Stimulated activated CD4-positive, alpha-beta T cell treated with anti-CD3 and anti-CD28 coated beads, Interleukin-1b, Interleukin-23, amount 100 ng/mL, for 1 hour (primary cell): ENCODE measurements at places on chromosomes 7 and 10.

DNA sequence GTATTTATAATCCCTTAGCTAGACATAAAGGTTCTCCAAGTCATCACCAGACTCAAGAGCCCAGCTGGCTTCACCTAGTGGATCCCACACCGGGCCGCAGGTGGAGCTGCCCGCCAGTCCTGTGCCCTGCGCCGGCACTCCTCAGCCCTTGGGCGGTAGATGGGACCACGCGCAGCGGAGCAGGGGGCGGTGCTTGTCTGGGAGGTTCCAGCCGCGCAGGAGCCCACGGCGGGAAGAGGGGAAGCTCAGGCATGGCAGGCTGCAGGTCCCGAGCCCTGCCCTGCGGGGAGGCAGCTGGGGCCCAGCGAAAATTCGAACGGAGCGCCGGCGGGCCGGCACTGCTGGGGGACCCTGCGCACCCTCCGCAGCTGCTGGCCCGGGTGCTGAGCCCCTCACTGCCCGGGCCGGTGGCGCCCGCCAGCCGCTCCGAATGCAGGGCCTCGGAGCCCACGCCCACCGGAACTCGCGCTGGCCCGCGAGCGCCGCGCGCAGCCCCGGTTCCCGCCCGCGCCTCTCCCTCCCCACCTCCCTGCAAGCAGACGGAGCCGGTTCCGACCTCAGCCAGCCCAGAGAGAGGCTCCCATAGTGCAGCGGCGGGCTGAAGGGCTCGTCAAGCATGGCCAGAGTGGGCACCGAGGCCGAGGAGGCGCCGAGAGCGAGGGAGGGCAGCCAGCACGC is 675.6 kb downstream of the REEP3 start:
- no peak for DNase-seq

DNA sequence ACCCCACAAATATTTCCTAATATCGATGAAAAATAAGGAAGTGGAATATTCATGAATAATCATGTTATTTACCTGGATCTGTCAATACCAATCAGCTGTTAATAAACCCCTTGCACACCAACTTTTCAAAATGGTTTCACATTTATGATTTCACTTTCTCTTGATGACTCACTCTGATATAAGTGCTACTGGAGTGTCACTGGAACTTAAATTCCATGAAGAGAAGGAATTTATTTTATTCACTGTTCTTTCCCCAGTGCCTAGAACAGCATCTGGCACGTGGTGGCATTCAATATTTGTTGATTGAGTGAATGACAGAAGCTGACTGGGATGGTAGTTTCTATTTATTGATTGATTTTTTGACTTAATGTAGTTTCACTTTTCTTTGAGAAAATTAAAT is 3.5 kb upstream of the ENO4 start:
- DNase-seq = no peak

DNA sequence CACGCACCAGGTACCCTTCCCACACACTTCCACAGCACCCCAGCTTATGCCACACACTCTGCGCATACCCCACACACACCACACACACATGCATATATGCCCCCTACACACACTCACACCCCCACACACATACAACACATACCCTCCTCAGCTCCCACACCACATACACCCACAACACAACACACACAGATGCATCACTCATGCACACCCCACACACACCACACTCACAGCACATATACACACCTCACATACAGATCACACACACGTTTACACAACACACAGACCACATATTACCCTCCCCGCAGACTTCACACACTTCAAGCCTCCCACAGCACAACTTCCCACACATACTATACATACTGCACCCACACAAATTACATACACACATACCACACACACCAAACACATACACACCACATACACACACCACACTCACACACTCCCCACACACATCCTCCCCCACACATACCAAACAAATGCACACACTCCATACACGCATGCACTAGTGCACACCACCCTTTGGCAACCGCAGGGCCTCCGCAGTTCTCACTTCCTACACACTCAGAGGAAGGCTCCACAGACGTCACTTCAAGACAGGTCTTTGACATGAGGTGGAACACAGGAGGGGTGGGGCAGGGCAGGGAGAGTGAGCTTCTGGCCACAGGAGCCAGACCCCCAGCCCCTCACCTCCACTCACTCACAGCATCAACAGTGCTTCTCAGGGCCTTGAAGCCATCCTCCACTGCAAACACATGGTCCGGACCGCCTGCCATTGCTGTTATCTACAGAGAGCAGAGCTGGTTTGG is 18.5 kb upstream of the ANTXRL start:
- DNase-seq = no peak

- DNase-seq = no peak
Observed at GRCh38 chr10:11141571-11142091, 124.0 kb downstream of the CELF2 start.

- no peak for DNase-seq
Observed at GRCh38 chr7:42285383-42285824, 48.4 kb upstream of the GLI3 start.

- DNase-seq = no peak
Observed at GRCh38 chr7:51228386-51228958, 88.1 kb downstream of the COBL start.

DNA sequence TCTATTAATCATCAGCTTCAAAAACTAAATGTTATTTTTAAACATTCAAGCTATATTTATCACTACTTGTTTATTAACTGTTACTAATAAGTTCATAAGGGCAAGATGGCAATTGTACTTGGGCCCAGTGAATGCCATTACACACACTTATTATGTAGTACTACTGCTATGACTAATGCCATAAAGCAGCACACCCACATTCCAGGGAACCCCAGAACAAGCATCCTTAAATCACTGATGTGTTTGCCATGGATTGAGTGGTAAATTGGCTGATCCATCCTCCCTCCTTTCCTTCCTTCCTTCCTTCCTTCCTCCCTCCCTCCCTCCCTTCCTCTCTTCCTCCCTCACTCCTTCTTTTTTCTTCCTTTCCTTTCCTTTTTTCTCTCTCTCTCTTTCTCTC is 37.4 kb upstream of the RSU1 start:
- DNase-seq = no peak

DNA sequence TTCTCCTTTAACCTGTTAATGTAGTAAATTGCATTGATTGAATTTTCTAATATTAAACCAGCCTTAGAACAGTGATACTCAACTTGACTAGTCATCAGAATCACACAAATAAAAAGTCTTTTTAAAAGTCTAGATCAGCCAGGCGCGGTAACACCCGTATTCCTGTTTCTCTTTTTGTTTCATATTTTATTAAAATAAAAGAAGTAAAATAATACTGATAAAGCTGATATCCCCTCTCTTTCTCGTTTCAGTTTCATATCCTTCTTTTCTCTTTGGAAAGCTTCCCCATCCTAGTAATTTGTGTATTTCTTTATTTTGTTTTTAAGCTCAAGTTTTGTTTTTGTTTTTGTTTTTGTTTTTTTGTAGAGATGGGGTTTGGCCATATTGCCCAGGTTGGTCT is 9.3 kb downstream of the SMO start:
- DNase-seq = no peak

DNA sequence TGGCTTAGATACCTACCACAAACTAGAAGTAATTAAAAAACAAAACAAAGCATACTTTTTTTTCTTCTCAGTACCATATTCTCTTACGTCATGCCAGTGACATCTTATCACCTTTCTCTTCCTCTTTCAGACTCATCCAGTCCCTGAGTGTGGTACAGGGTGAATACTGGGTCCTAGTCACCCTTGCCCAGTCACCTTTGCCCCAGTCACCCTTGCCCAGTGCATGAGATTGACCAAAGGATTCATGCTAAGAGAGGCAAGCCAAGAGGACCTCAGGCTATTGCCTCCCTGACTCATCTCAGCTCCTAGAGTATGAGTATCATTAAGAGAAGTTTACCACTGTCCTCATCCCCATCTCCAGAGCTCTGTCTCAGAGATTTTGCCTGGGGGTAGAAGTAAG is 10.0 kb upstream of the TSPAN12 start:
- no peak for DNase-seq

DNA sequence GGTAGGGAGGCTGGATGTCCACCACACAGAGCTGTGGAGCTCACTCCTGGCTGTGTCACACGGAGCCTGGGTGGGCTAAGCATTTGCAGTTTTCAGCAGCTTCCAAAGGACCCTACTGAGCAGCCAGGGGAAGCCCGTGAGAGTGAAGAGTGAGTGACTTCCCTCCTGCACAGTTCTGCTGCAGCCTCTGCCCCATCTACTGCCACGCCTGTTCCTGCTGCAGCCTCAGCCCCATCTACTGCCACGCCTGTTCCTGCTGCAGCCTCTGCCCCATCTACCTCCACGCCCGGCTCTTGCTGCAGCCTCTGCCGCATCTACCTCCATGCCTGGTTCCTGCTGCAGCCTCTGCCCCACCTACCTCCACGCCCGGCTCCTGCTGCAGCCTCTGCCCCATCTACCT is 12.2 kb downstream of the ADAM8 start:
- no peak for DNase-seq

- no peak for DNase-seq
Observed at GRCh38 chr10:21289961-21290360, 235.5 kb downstream of the SKIDA1 start.

GRCh38 chr7:142714375-142714774 is 34.9 kb upstream of the PRSS1 start:
- no peak for DNase-seq

GRCh38 chr7:147911201-147911601 is 679.4 kb upstream of the C7orf33 start:
- DNase-seq = no peak
